ENCODE measurements at places on chromosomes 7 and 10.

GRCh38 chr7:123023126-123023525 lies 27.6 kb upstream of the TAS2R16 start:
- DNase-seq = no peak

- DNase-seq = no peak
Measured at GRCh38 chr7:92674379-92674778, 84.2 kb upstream of the FAM133B start.

GRCh38 chr7:95342642-95343307 lies 18.4 kb upstream of the PON1 start:
- DNase-seq = no peak

GRCh38 chr7:44132039-44132438 lies 8.7 kb upstream of the POLD2 start:
- DNase-seq = no peak

GRCh38 chr7:77434570-77435275 lies 18.6 kb upstream of the GSAP start:
- peak; percentile 57 for DNase-seq

DNA sequence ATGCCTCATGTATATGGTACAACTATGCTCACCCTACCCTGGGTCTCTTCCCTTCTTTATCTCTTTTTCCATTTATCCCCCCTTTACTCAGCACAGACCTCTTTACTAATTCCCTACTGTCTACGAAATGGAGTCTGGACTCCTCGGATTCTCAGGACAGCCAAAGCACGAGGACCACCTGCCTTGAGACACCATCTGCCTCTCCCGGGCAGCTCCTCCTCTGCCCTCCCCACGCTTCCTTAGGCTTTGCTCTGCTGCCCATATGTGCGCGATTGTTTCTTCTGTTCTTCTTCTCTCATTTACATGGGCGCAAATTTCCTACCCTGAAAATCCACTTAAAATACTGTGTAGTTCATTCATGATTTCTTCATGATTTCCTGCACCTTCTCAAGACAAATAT lies 62.7 kb upstream of the STK17A start:
- no peak for DNase-seq

DNA sequence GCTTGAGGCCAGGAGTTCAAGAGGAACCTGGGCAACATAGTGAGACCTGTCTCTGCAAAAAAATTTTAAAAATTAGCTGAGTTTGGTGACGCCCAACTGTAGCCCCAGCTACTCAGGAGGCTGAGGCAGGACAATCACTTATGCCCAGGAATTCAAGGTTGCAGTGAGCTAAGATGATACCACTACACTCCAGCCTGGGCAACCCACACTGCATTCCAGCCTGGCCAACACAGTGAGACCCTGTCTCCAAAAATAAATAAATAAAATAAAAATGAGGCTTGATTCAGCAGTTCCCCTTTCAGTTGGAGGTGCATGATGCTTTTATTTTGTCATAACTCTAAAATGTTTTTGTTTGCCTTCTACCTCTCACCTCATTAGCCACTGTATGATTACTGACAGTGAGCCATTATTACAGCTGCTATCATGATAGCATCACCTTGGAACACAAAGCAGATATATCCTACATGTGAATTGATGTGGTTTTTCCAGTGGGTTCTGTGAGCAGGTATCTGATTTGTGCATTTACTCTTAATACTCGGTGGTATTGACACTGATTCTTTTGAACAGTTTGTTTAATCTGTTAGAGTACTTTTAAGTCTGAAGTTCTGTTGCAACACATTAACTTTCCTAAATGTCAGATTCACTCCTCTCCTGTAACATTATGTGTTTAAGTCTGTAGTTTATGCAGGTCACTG lies 49.1 kb downstream of the ARID5B start:
- DNase-seq = no peak

- DNase-seq = no peak
Measured at GRCh38 chr7:111841596-111842205, 279.4 kb upstream of the IMMP2L start.
